ENCODE measurements at places on chromosomes 5 and 9. TPM values are rescaled to one million over a fixed set of nuclear protein-coding genes. Genes with fewer than 3 reads are reported as not detected.

GRCh38 chr5:172990776-172991175 is 7.2 kb downstream of the ATP6V0E1 start:
- H3K36me3 ChIP-seq, result peaks cover 18% of the 10 kb centered on the region
- no peak for DNase-seq

GRCh38 chr5:120124031-120124430 is 340.1 kb upstream of the PRR16 start:
- no peaks in the 10 kb centered on the region for H3K27me3 ChIP-seq
- no peaks in the 10 kb centered on the region for H3K4me1 ChIP-seq
- no peaks in the 10 kb centered on the region for H3K36me3 ChIP-seq
- H3K27ac ChIP-seq, result no peak overlapping the region

GRCh38 chr5:142578161-142578830 is 107.6 kb downstream of the FGF1 start:
- no peaks in the 10 kb centered on the region for H3K27me3 ChIP-seq
- no peaks in the 10 kb centered on the region for H3K36me3 ChIP-seq
- no peak for DNase-seq
- no peak overlapping the region for H3K4me3 ChIP-seq
- H3K27ac ChIP-seq, result no peak overlapping the region
- H3K4me1 ChIP-seq, result no peaks in the 10 kb centered on the region

- DNase-seq, result no peak
- no peaks in the 10 kb centered on the region for H3K36me3 ChIP-seq
- no peak overlapping the region for H3K4me3 ChIP-seq
- no peaks in the 10 kb centered on the region for H3K27me3 ChIP-seq
- no peaks in the 10 kb centered on the region for H3K4me1 ChIP-seq
Observed at GRCh38 chr9:86763791-86764190, 183.5 kb downstream of the GAS1 start.

Gene ELOVL7
- 4.5 TPM for total RNA-seq

Gene SPINK1
- total RNA-seq, result 4.0 TPM

Measured in lung (tissue), 17 donors.